ENCODE measurements at places on chromosomes 7 and 10. TPM values are rescaled to one million over a fixed set of nuclear protein-coding genes. Genes with fewer than 3 reads are reported as not detected.

DNA sequence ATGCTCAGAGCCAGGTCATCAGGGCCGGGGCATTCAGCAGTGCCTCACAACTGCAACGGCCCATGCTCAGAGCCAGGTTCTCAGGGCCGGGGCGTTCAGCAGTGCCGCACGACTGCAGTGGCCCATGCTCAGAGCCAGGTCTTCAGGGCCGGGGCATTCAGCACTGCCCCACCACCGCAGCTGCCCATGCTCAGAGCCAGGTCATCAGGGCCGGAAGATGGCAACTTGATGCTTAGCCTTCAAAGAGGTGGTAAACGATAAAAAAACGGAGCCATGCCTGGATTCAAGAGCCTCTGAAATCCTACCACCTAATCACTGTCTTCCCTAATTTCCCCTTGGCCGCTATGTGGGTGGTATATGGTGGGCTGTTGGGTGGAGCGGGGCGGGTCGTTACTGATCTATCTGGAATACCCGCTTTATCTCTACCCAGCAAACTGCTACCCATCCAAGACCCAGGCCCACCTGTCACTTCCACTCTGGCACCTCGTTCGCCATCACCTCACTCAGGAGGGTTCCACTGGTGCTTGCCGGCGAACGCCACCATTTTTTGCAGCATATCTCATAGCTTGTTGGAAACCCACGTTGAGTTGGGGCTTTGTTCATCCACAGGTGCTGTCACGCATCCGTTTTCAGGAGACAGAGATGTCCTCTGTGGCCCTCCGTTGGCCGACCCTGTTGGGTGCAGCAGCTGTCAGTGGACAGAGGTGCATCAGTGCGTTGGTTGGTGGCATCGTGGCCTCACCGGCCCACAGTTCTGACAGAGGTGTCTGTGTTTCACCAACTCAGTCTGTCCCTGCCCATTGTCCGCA is 221.1 kb downstream of the EBF3 start:
- no peak overlapping the region for H3K4me3 ChIP-seq
- no peaks in the 10 kb centered on the region for H3K4me1 ChIP-seq
- no peaks in the 10 kb centered on the region for H3K27me3 ChIP-seq

GRCh38 chr7:47605816-47606575 is 24.1 kb upstream of the TNS3 start:
- H3K36me3 ChIP-seq: no peaks in the 10 kb centered on the region
- no peak for DNase-seq
- no peak overlapping the region for H3K27ac ChIP-seq
- no peaks in the 10 kb centered on the region for H3K27me3 ChIP-seq
- no peak overlapping the region for H3K4me3 ChIP-seq
- H3K4me1 ChIP-seq: peaks cover 25% of the 10 kb centered on the region

GRCh38 chr7:74015670-74016069 is 12.3 kb upstream of the ELN start:
- H3K36me3 ChIP-seq: no peaks in the 10 kb centered on the region
- H3K4me3 ChIP-seq: no peak overlapping the region
- peaks cover 21% of the 10 kb centered on the region for H3K4me1 ChIP-seq
- no peak overlapping the region for H3K27ac ChIP-seq
- no peaks in the 10 kb centered on the region for H3K27me3 ChIP-seq

- H3K27ac ChIP-seq: no peak overlapping the region
- no peaks in the 10 kb centered on the region for H3K36me3 ChIP-seq
- peaks cover 24% of the 10 kb centered on the region for H3K4me1 ChIP-seq
- H3K4me3 ChIP-seq: no peak overlapping the region
Observed at GRCh38 chr7:1447551-1448244, 11.6 kb downstream of the MICALL2 start.

- H3K36me3 ChIP-seq: peaks cover 28% of the 10 kb centered on the region
- H3K27me3 ChIP-seq: no peaks in the 10 kb centered on the region
- no peak overlapping the region for H3K4me3 ChIP-seq
- peaks cover 52% of the 10 kb centered on the region for H3K4me1 ChIP-seq
- H3K27ac ChIP-seq: peak overlapping the region; percentile 92
Observed at GRCh38 chr10:72008096-72008981, 44.1 kb downstream of the CHST3 start.

- H3K27me3 ChIP-seq: no peaks in the 10 kb centered on the region
- H3K4me3 ChIP-seq: no peak overlapping the region
- no peak overlapping the region for H3K27ac ChIP-seq
- H3K36me3 ChIP-seq: peaks cover 88% of the 10 kb centered on the region
- H3K4me1 ChIP-seq: no peaks in the 10 kb centered on the region
Observed at GRCh38 chr7:44208085-44208484, 7.3 kb downstream of the YKT6 start.

GRCh38 chr7:134427896-134428295 is 31.0 kb downstream of the AKR1B1 start:
- H3K4me3 ChIP-seq: no peak overlapping the region
- H3K27ac ChIP-seq: no peak overlapping the region
- H3K4me1 ChIP-seq: peaks cover 9% of the 10 kb centered on the region
- H3K36me3 ChIP-seq: no peaks in the 10 kb centered on the region
- DNase-seq: no peak

GRCh38 chr7:149495785-149496641 is 1.6 kb downstream of the ZNF746 start:
- H3K27ac ChIP-seq: no peak overlapping the region
- no peaks in the 10 kb centered on the region for H3K27me3 ChIP-seq
- peaks cover 23% of the 10 kb centered on the region for H3K4me1 ChIP-seq
- H3K36me3 ChIP-seq: peaks cover 32% of the 10 kb centered on the region
- no peak for DNase-seq

DNA sequence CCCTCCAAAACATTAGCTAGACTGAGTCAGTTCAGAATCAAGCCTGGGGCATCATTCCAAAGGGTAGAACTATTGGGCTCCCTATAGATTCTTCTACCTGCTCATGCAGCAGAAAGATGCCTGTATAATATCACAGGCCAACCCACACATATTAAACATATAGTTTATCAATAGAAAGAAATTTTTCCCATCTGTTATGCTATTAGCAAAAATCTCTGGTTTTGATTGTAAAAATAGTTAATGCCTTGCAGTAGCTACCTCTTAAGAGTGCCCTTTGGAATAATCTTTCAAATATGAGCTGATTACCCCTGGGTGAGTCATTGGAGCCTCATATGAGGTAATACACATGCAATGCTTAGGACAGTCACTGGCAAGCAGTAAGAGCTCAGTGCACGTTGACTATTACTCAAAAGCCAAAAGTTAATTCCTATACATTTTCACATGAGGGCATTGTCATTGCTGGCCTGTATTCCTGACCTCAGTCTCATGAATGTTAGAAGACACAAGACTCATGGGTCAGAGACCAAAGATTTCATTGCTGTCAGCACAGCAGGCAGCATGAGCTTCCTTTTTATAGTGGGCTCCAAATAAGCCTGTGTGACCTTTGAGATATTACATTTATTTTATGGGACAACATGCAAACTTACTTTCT is 180.0 kb downstream of the FGFR2 start:
- H3K27me3 ChIP-seq: no peaks in the 10 kb centered on the region
- no peaks in the 10 kb centered on the region for H3K36me3 ChIP-seq
- no peaks in the 10 kb centered on the region for H3K4me1 ChIP-seq
- DNase-seq: no peak
- H3K4me3 ChIP-seq: no peak overlapping the region
- H3K27ac ChIP-seq: no peak overlapping the region

GRCh38 chr10:58599927-58600553 is 87.4 kb downstream of the BICC1 start:
- no peaks in the 10 kb centered on the region for H3K36me3 ChIP-seq
- H3K27me3 ChIP-seq: no peaks in the 10 kb centered on the region
- no peak for DNase-seq
- H3K4me3 ChIP-seq: no peak overlapping the region

DNA sequence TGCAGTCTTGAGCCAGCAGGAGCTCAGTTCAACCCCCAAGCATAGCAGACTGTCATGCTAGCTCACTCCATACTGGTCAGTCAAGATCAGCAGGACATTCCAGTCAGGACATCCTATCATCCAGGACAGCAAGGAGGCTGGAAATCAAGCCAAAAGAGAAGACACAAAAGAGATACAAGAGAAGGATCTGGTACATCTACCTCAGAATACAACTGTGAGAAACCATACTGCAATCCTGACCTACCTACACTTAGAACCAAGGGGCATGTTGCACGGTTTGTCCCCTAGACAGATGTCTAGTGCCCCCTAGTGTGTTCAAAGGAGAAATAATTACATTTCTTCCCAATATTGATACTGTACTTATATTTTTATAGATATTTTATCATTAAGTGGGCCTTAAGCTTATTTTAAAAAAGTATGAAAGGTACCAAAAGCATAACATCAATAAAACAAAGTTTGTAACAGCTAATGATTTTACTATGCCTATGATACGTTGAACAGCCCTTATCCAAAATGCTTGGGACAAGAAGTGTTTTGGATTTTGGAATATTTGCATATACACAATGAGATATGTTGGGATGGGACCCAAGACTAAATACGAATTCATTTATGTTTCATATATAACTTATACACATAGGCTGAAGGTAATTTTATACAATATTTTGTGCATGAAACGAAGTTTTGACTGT is 26.7 kb downstream of the ERCC6 start:
- peaks cover 12% of the 10 kb centered on the region for H3K36me3 ChIP-seq
- H3K27ac ChIP-seq: no peak overlapping the region
- no peaks in the 10 kb centered on the region for H3K27me3 ChIP-seq
- peaks cover 14% of the 10 kb centered on the region for H3K4me1 ChIP-seq
- no peak for DNase-seq

DNA sequence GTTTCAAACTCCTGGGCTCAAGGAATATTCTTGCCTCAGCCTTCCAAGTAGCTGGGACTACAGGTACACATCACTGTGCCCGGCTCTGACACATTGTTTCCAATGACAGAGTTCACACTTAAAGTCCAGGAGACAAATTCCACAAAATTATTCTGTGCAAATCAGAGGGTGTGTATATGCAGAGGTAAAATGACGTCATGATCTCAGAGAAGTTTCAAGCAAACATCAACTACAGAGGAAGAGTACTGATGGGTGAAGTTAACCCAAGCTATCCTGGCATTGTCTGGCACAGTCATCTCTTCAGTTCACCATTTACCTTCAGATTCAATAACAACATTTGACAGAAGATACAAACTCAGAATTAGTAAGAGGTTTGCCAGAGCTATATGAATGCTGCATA is 388.9 kb downstream of the HPSE2 start:
- no peak overlapping the region for H3K4me3 ChIP-seq
- no peak for DNase-seq
- H3K36me3 ChIP-seq: no peaks in the 10 kb centered on the region
- H3K27me3 ChIP-seq: no peaks in the 10 kb centered on the region
- no peak overlapping the region for H3K27ac ChIP-seq

GRCh38 chr7:122070062-122070461 is 74.0 kb downstream of the AASS start:
- no peaks in the 10 kb centered on the region for H3K36me3 ChIP-seq
- no peaks in the 10 kb centered on the region for H3K27me3 ChIP-seq
- no peaks in the 10 kb centered on the region for H3K4me1 ChIP-seq
- no peak overlapping the region for H3K4me3 ChIP-seq
- no peak overlapping the region for H3K27ac ChIP-seq
- DNase-seq: no peak

DNA sequence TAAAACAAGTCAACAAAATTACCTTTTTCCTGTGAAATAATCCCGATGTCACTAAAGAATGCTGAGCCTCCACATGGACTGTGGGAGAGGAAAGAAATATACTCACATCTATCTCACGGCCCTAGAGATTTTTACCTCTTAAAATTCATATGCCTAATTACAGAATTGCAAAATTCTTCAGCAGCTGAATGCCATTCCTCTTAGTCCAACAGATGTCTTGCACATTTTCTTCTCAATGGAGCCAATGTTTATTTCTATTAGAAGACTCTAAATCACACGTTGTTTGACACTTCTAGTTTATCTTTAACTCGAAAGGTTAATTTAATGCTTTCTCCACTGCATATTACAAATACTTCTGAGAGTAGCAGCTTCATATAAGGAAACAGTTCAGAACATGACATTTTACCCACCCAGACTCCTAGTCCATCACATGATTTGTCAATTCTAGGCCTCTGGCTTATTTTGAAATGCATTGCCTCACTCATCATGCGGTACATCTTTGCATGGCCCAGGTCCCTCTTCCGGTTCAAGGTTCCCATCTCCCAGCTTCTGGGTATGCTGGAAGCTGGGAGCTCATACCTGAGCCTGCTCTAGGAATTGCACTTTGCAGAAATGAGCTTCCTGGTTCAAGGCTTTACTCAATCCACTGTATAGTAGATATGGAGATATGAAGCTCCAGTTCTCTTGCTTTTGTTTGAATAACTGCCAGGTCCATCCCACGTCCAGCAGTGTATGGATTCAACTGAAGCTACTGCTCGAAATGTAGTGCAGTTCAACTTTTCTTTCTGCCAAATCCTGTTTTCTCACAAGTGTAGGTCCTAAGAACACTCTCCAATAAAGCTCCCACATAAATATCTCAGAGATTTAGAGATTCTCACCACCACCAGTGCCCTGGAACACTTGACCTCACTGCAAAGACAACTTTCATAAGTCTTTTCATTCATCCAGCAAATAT is 306.2 kb downstream of the GPR37 start:
- H3K27ac ChIP-seq: no peak overlapping the region
- no peaks in the 10 kb centered on the region for H3K4me1 ChIP-seq
- DNase-seq: no peak

- no peak overlapping the region for H3K4me3 ChIP-seq
- no peaks in the 10 kb centered on the region for H3K36me3 ChIP-seq
- no peak overlapping the region for H3K27ac ChIP-seq
- H3K27me3 ChIP-seq: no peaks in the 10 kb centered on the region
- no peaks in the 10 kb centered on the region for H3K4me1 ChIP-seq
Observed at GRCh38 chr10:45152726-45153125, 152.0 kb downstream of the ZNF22 start.

- no peaks in the 10 kb centered on the region for H3K36me3 ChIP-seq
- H3K27me3 ChIP-seq: no peaks in the 10 kb centered on the region
- H3K27ac ChIP-seq: no peak overlapping the region
- no peak overlapping the region for H3K4me3 ChIP-seq
Observed at GRCh38 chr7:92872701-92873100, 36.3 kb upstream of the CDK6 start.

GRCh38 chr10:76251841-76252671 is 820.6 kb downstream of the LRMDA start:
- no peaks in the 10 kb centered on the region for H3K4me1 ChIP-seq
- H3K36me3 ChIP-seq: no peaks in the 10 kb centered on the region
- no peak overlapping the region for H3K27ac ChIP-seq
- no peak overlapping the region for H3K4me3 ChIP-seq

DNA sequence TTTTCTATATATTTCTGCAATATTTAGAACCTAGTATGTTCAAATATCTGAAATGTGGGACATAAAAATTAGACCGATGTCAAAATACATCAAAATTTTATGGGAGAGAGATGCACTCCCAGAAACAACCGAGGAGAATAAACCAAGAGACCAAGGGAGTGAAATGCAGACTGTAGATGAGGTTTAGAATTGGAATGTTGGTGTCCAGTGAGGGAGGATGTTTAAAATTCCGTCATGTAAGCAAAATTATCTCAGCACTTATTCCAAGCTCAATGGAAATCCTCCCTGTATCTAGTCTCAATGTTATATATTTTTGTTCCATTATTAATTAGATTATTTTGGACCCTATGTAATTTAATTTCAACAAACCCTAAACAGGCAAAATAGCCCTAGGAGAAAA is 61.9 kb upstream of the MAGI2 start:
- no peaks in the 10 kb centered on the region for H3K36me3 ChIP-seq
- no peak overlapping the region for H3K27ac ChIP-seq
- no peaks in the 10 kb centered on the region for H3K27me3 ChIP-seq
- DNase-seq: no peak

APBB1IP gene
- total RNA-seq: 3.9 TPM

TMEM184A gene
- 123 TPM for total RNA-seq

PRKG1 gene
- 1.2 TPM for total RNA-seq

XRCC2 gene
- 2.6 TPM for total RNA-seq

BICC1 gene
- total RNA-seq: 6.9 TPM

HMX3 gene
- total RNA-seq: not detected

RNF148 gene
- total RNA-seq: 1.4 TPM

SEMA3A gene
- total RNA-seq: 2.1 TPM

BEND7 gene
- 13.4 TPM for total RNA-seq

AGR3 gene
- total RNA-seq: not detected

CALHM3 gene
- not detected for total RNA-seq

TMEM270 gene
- total RNA-seq: not detected

IRF5 gene
- total RNA-seq: 22.8 TPM

SMKR1 gene
- total RNA-seq: not detected
